SJSA1 (cell line): ENCODE measurements at places on chromosomes 1 and 21. TPM values are rescaled to one million over a fixed set of nuclear protein-coding genes. Genes with fewer than 3 reads are reported as not detected.

GRCh38 chr1:207893737-207894582, 17.0 kb downstream of the CD34 start:
- no peak overlapping the region for H3K4me3 ChIP-seq
- no peak overlapping the region for H3K27ac ChIP-seq

- DNase-seq: no peak
- no peak overlapping the region for H3K4me3 ChIP-seq
- no peak overlapping the region for H3K27ac ChIP-seq
- H3K4me1 ChIP-seq: no peaks in the 10 kb centered on the region
- no peaks in the 10 kb centered on the region for H3K36me3 ChIP-seq
Measured at GRCh38 chr1:88609051-88609450, 75.0 kb upstream of the PKN2 start.

DNA sequence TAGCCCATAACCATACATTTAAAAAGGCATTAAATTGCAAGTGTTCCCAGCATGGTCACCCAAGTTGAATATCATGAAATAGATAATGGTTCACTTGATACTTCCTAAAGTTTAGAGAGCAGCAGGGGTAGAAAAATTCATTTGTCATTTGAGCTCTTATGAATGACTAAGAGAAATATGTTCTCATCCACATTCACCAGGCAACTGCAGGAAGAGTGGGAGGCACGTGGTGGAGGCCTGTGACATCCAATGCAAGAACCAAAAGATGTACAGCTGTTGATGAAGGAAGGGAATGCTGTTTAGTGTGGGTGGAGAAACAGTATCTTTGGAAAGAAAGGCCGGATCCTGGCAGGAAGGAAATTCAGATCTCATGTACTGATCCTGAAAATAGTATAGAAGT, 473.1 kb downstream of the ADGRL2 start:
- H3K27ac ChIP-seq: no peak overlapping the region
- H3K4me1 ChIP-seq: no peaks in the 10 kb centered on the region
- H3K36me3 ChIP-seq: no peaks in the 10 kb centered on the region
- no peaks in the 10 kb centered on the region for H3K27me3 ChIP-seq

- peaks cover 9% of the 10 kb centered on the region for H3K36me3 ChIP-seq
- no peak overlapping the region for H3K4me3 ChIP-seq
- no peaks in the 10 kb centered on the region for H3K27me3 ChIP-seq
- H3K4me1 ChIP-seq: no peaks in the 10 kb centered on the region
- DNase-seq: no peak
Measured at GRCh38 chr1:180198196-180198595, 31.9 kb upstream of the LHX4 start.

PBX1 gene
- 16.6 and 18.5 TPM in 2 replicates for total RNA-seq

DNA sequence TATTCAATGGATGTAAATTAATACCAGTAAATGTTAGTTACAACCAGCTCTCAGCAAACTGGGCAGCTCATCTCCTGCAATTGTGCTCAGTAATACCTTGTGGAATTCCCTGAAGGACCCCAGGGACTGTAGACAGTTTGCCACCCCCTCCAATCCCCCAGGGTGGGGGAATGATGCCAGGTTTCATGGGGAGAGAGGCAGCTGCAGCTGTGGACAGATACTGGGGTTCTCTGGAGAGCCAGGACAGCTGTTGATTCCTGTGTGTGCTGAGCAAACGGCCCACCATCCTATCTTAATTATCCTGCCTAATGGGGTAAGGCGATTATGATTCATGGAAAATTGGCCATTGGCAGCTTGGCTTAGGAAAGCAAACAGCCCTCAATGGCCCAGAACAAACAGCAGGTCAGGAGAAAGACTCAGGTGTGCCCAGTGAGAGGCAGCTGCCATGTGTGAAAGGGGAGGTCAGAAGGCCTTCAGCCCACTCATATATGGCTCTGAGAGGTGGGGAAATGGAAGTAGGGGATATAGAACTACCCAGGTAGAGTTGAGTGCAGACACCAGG, 148.9 kb upstream of the CTTNBP2NL start:
- no peak overlapping the region for H3K4me3 ChIP-seq
- no peaks in the 10 kb centered on the region for H3K36me3 ChIP-seq
- peaks cover 6% of the 10 kb centered on the region for H3K4me1 ChIP-seq
- no peak for DNase-seq
- H3K27me3 ChIP-seq: no peaks in the 10 kb centered on the region

DNA sequence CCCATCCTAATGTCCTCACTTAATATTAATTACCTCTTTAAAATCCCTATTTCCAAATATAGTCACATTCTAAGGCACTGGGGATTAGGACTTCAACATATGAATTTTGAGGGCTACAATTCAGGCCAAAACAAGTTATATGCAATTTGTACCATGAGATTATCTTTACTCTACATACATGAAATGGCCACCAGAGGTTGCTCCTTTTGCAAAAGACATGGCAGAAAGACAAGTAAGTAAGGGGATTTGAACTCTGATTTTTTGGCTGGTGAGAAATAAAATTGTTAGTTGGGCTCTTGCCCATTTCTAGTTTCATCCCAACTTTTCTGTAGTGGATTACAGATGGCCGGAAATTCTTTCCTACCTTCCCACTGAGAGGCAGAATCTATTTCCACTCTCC, 4.8 kb upstream of the ALG6 start:
- no peak overlapping the region for H3K4me3 ChIP-seq
- no peaks in the 10 kb centered on the region for H3K36me3 ChIP-seq
- DNase-seq: no peak
- H3K27ac ChIP-seq: no peak overlapping the region

MIB2 gene
- 34.4 and 44.8 TPM in 2 replicates for total RNA-seq
